HL-60 (cell line): ENCODE measurements at places on chromosomes 6 and 20.

DNA sequence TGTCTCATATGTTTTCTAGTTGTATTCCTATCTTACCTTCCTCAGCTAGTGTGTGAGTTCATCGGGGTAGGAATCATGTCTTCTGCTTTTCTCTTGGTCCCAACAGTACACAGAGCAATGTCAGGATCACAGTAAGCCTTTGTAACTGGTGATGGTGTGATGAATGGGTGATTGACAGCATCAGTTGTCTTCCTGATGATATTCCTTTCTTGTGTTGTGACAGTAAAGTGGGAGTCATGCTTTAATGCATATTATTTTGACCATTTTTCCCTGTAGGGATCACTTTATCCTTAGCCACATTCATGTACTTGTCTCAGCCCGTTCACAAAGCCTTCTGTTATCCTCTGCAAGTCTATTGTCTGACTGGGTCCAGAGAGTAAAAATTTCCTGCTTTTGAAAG is 501.7 kb downstream of the UTRN start:
- DNase-seq: no peak

- peak; percentile 40 for DNase-seq
These were observed 80.8 kb upstream of the MPC1 start for GRCh38 chr6:166463359-166464067.

DNA sequence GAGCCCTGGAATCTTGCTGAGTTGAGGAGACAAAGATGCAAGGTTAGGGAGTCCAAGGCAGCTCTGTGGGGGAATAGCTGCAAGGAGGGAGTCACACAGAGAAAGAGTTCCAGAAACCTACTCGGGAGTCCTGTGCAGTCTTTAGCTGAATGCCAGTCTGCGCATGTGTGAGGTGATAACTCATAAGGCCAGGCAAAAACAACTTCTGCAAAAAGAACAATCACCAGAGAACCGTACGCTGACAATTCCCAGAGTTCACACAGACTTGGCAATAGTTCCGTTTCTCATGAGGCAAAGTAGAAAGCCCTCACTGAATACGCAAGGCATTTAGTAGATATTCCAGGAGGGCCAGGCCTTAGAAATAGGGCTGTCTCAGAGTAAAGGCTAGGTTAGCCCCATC is 135.2 kb upstream of the TAB2 start:
- DNase-seq: no peak

GRCh38 chr20:20851385-20851784 is 138.9 kb upstream of the RALGAPA2 start:
- no peak for DNase-seq

GRCh38 chr20:51624157-51624731 is 81.7 kb upstream of the NFATC2 start:
- peak; percentile 20 for DNase-seq

GRCh38 chr20:14556206-14556605 is 218.8 kb upstream of the FLRT3 start:
- no peak for DNase-seq

- DNase-seq: peak; percentile 17
These were observed 8.0 kb upstream of the EPM2A start for GRCh38 chr6:145743332-145743731.

DNA sequence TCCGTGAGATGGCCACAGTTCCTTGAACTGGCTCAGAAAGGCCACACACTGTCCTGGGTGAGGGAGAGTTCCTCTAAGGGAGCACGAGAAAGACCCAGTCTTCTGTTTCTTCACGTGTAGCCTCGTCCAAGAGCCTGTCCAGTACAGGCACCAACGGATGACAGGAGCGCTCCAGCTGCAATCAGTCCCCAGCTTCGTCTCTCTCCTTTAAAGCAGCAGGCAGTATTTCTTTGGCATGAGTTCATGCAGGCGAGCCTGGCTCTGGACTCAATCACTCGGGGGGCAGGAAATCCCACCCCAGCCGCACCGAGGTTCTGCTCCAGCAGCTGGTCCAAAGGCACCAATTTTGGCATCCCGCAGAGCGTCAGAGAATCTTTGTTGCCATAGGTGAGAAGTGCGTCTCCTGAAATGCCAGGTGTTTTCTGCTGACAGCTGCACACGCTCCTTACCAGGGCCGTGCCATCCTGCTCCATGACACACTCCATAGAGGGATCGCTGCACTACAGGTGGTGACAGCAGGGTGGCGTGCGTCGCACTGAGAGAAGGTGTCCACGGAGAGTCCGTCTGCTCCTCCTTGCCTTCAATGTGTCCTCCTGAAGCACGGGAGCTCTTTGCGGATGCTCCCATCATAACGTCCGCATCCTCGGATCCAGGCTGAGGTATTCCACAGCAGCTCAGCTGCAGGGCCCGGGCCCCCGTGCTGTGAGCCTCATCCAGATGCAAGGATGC is 59.6 kb upstream of the AFDN start:
- DNase-seq: no peak

GRCh38 chr6:27312950-27313271 is 838 bp upstream of the POM121L2 start:
- no peak for DNase-seq

GRCh38 chr6:130839379-130839778 is 12.2 kb downstream of the SMLR1 start:
- no peak for DNase-seq

GRCh38 chr20:8504030-8504429 is 372.0 kb downstream of the PLCB1 start:
- DNase-seq: no peak

- DNase-seq: no peak
These were observed 296.3 kb upstream of the JAG1 start for GRCh38 chr20:10970109-10970508.

- no peak for DNase-seq
These were observed 13.0 kb downstream of the TENT5A start for GRCh38 chr6:81739230-81740195.

DNA sequence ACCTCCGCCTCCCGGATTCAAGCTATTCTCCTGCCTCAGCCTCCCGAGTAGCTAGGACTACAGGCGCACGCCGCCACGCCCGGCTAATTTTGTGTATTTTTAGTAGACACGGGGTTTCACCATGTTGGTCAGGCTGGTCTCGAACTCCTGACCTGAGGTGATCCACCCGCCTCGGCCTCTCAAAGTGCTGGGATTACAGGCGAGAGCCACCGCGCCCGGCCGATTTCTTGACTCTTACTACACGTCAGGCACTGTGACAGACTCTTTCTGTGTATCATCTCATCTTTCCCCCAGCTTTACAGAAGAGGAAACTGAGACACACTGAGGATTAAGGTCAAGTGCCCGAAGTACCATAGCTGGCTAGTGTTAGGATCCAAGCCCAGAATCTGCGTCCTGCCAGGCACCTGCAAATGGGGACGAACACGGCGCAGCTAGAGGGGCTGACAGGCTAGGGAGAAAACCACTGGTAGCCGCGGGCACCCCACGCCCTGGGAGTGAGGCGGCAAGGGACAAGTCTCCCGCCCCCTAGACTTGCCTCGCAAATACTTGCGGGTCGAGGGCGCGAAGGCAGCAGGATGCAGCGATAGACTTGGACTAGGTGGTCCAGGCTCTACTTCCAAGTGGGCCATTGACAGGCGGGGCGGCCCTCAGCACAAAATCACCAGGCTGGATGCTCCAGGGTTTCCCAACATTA is 1.1 kb upstream of the TAF8 start:
- no peak for DNase-seq

DNA sequence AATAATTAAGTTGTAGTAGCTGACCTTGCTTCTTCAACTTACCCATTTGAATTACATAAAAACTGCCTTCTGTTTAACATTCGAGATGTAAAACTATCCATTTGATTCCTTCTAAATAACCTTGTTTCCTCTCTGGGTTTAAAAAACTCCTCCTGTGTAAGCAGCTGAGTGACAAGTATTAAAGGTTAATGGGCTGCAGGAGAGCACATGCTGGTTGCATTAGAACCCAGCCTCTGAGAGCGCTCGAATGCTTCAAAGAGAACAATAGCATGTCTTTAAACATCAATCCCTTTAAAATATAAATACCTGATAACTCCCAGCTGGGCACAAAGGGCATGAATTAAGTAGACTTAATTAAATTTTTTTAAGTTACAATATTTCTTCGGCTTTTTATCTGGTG is 215.8 kb downstream of the EYA4 start:
- DNase-seq: no peak

- no peak for DNase-seq
These were observed 328.5 kb upstream of the QKI start for GRCh38 chr6:163085861-163086623.

GRCh38 chr20:59289994-59290393 is 10.4 kb upstream of the EDN3 start:
- no peak for DNase-seq

DNA sequence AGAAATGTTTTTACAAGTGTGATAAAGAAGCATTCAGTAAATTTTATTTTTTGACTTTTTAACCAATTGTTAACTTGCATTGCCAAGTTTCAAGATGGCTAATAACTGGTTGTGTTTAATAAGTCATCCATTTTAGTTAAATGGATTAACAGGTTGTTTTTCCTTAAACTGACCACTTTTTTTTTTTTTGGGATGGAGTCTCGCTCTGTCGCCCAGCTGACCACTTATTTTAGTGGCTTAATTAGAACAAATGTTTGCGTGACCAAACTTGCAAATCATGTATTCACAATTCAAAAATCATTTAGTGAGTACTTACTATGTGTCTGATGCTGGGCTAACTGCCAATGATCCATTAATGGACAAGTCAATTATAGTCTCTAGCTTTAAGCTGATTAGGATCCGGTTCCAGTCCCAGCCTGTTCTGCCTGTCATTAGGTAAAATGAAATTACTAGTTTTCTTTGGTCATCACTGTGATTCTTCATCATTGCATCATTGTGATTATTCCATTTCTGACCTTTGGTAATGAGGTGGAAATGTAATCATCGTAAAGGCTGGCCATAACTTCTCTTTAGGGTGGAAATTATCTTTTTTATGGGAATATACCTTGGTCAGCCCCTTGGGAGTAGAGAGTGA is 729.2 kb upstream of the MARCKS start:
- DNase-seq: no peak

DNA sequence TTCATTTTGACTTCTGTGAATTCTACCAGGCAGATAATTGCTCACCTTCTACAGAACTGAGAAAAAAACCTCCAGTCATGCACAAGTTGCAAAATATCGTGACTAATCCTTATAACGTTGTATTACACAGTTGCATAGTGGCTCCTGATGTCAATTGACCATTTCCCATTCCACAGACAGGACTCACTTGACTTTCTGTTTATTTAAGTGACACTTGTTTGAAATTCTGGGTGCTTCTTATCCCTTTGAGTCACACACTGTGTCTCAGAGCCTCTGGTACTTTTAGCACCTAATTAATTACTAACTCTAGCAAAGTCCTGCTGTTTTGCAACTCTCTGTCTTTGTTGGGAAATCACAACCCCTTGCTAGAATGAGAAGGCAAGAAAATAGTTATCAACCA is 16.2 kb upstream of the RSPO3 start:
- peak; percentile 69 for DNase-seq

DNA sequence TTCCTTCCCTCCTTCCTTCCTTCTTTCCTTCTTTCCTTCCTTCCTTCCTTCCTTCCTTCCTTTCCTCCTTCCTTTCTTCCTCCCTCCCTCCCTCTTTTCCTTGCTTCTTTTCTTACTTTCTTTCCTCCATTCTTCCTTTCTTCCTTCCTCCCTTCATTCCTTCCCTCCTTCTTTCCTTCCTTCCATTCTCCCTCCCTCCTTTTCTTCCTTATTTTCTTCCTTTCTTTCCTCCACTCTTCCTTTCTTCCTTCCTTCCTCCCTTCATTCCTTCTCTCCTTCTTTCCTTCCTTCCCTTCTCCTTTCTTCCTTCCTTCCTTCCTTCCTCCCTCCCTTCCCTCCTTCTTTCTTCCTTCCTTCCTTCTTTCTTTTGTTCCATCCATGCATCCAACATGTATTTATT is 35.1 kb upstream of the EDN3 start:
- DNase-seq: no peak

DNA sequence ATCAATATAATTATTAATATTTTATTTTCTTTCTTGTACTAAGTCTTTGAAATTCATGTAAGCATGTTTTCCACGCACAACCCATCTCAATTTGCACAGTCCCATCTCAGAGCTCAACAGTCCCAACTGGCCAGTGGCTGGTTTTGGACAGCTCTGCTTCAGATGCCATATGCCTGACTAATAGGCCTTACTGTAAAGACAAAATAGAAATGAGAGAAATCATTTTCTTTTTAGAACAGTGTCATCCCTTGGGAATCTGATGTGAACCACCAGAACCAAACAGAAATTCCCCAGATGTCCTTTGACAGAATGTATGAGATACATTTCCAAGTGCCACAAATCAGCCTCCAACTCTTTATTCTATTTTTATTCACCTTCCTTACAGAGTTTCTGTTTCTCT is 338.9 kb downstream of the ESR1 start:
- DNase-seq: no peak

GRCh38 chr6:88365656-88366055 is 199.5 kb upstream of the CNR1 start:
- DNase-seq: no peak

DNA sequence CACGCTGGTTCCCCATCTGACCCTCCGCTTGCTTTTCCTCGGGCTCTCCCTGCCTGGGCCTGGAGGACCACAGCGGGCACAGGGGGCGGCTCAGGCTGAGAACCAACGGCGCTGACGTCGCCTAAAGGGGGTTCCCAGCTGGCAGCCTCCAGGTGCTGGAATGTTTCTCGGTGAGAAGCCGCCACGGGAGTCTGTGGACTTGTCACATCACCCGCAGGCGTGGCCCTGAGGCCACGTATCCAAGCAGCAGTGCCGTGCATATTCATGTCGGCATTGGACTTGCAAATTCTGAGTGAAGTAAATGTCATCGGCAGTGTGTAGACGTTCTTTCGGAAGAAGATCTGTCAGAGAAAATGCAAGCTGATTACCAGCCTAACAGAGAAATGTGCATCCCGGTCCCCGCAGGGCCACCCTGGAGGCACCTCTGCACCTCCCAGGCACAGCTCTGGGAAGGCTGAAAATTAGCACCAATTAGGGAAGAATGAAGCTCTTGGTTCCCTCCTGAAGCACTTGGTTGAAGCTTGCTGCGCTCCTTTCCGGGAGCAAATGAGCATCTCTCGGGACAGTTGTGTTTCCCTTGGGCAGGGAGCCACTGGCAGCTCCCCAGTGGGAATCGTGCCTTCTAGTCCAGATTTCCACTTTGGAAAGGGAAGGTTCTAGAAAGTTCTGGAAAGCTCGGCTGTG is 24.3 kb downstream of the NTSR1 start:
- DNase-seq: no peak

DNA sequence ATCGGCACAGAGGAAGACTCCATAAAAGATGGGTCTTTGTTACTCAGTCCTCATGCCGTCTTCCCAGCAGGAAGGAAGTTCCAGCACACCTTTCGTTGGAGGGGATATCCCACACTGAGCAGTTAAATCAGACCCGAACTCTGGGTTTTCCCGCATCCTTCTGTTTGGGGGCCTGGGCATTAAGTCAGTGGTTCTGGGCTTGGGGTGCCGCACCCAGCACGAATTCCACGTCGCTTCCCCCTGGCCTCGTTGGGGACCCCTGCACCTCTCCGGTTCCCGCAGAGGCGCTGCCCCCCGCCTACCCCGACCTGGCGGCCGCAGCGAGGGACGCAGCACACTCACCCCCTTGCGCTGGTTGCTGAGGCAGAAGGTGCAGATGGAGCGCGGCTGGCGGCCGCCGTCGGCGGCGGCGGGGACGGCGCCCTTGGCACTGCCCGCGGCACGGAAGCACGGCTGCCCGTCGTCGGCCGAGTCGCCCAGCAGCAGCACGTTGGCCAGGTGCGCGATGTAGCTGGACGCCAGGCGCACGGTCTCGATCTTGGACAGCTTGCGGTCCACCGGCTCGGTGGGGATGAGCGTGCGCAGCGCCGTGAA is 641 bp downstream of the TCF15 start:
- DNase-seq: no peak
